Stimulated activated CD8-positive, alpha-beta memory T cell treated with anti-CD3 and anti-CD28 coated beads, Interleukin-7, amount 100 ng/mL, for 4 hours (primary cell): ENCODE measurements at places on chromosomes 3 and 15.

- DNase-seq, result no peak
Measured at GRCh38 chr3:157667493-157667892, 164.3 kb upstream of the VEPH1 start.

DNA sequence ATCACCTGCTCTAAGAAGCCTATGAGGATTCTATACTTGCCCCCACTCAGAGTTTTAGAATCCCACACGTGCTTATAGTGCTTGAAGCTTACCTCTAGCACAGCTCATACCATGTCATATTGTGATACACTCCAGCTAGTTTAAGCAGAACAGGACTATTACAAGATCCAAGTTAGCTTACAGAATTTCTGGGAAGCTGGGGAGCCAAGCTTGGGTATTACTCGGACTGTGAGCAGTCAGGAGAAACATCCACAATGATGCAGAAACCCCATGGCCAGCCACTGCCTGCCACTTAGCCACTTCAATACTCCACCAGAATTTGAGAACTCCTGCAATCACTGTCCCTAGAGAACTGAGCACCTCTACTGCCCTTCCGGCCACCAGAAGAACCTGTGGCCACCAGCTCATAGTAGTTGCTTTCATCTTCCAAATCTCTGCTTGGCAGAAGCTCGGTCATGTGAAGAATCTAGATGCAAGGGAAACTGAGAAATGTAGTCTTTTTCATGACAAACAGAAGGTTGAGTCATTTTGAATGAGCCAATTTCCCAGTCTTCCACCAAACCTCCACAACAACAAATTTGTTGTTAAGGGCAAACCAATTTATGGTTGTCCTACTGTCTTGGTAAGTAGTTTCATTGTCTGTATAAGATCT, 27.7 kb upstream of the SSR3 start:
- no peak for DNase-seq

- DNase-seq, result no peak
Measured at GRCh38 chr15:90911302-90911623, 8.2 kb downstream of the MAN2A2 start.

DNA sequence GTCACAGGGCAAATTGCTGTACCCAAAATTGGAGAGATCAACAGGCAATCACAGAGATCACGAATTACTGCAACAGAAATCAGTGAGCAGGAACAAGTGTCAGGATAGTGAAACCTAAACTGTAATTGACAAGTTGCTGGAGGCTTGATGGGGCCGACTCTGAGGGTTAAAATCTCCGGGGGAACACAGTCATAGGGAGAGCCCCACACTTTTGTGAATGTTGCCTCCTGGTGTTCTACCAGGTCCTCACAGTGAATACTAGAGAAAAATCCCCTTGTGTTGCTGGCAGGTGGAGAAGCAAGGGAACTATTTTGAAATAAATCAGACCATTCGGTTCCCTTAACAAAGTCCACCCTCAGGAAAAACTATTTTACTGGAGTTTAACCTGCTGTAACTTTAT, 697.5 kb upstream of the CBLB start:
- DNase-seq, result no peak

GRCh38 chr3:152474585-152474984, 205.9 kb downstream of the MBNL1 start:
- DNase-seq, result no peak

DNA sequence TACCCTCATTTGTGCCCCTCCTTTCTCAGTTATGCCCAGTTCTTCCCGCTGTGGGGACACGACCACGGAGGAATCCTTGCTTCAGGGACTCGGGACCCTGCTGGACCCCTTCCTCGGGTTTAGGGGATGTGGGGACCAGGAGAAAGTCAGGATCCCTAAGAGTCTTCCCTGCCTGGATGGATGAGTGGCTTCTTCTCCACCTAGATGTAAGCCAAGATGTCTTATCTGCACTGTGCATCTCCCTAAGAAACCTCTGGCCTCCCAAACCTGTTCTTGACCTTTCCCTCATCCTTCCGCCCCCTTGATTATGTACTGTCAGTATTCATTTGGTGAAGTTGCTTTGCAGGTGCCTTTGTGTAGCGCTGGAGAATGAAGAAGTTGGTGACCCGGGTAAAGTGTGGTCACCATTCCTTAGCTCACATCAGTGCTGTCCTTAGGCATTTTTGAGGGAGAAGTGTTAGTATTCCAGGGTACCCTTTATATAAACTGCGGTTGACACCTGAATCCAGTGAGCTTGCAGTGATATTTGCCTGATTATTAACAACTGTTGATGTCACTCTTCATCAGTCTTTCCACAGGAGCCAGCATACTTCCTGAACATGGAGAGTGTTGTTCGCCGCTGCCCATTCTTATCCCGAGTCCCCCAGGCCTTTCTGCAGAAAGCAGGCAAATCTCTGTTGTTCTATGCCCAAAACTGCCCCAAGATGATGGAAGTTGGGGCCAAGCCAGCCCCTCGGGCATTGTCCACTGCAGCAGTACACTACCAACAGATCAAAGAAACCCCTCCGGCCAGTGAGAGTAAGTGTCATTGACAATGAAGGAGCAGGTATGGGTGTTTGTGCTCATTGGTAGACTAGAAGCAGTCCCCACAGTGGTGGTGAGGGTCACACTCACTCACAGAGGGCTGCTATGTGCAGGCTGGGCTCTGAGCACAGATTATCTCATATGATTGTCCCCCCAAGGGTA, 966 bp downstream of the ALAS1 start:
- no peak for DNase-seq

- DNase-seq, result no peak
Measured at GRCh38 chr3:178986456-178986855, 85.2 kb downstream of the ZMAT3 start.

- DNase-seq, result peak; percentile 74
Measured at GRCh38 chr15:45522328-45523165, at the start of gene SLC30A4. SLC30A4 (minus strand) TSS chr15:45522755; CDS start chr15:45522354, 401 bp downstream.

DNA sequence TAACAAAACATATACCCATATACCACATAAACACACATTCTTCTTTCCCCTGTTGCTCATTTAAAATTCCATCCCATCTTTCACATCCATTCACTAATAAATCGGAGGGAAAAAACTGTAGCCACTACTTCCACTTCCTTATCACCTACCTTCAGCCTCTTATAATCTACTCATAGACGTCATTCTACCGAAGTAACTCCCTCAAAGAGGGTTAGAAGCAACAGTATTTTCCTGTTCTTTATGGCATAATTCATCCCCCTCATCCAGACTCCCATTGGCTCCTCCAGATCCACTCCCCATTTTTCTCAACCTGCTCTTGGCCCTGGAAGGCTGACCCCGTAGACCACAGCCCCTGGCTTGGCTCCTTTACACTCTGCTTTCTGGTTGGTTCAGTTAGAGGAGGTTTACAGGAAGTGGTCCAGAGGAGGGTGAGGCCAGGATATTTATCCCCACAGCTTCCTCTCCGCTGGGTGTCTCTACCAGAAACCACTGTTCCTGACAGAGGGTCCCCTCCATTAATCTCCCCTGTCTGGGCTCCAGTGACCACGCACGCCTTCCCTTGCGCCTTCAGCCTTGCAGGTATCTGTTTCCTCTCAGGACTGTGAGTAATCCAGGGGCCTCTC, 46.3 kb downstream of the FMN1 start:
- no peak for DNase-seq

- no peak for DNase-seq
Measured at GRCh38 chr3:39147711-39148434, 5.5 kb downstream of the CSRNP1 start.
